ENCODE measurements at places on chromosomes 7 and 10. TPM values are rescaled to one million over a fixed set of nuclear protein-coding genes. Genes with fewer than 3 reads are reported as not detected.

- no peak for DNase-seq
Observed at GRCh38 chr10:34087095-34087418, 728.0 kb downstream of the PARD3 start.

- no peak for DNase-seq
Observed at GRCh38 chr7:124996778-124997177, 67.2 kb upstream of the POT1 start.

GRCh38 chr7:20114468-20114867 lies 102.7 kb downstream of the MACC1 start:
- no peak for DNase-seq

GRCh38 chr7:50792342-50793119 lies 9.8 kb upstream of the GRB10 start:
- peak; percentile 19 for DNase-seq

DNA sequence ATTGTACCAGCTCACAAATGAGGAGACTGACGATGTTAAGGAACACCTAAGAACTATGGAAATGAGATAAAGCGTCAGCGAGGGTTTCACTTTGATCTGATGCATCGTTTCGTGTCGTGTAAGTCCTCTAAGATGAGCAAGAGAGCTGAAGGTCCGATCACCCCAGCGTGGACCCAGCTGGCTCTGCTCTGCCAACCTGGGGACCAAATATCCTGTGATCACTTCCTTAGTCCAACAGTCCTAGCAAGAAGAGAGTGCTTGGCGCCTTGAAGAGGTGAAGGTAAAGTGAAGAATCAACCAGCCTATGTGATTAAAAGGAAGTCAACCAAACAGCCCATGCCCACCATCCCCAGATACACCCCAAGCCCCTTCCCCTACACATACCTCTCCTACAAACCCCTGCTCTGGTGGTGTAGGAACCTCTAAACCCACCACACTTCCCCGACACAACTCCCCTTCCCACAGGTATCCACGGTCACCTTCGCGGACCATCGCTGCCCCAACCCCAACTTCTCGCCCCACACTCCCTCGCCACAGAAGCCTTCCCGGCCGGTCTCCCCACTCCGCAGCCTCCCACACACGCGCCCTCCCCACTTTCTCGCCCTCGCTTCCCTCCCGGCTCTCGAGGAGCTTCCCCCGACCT lies 722 bp downstream of the UPF2 start:
- DNase-seq: peak; percentile 24

DNA sequence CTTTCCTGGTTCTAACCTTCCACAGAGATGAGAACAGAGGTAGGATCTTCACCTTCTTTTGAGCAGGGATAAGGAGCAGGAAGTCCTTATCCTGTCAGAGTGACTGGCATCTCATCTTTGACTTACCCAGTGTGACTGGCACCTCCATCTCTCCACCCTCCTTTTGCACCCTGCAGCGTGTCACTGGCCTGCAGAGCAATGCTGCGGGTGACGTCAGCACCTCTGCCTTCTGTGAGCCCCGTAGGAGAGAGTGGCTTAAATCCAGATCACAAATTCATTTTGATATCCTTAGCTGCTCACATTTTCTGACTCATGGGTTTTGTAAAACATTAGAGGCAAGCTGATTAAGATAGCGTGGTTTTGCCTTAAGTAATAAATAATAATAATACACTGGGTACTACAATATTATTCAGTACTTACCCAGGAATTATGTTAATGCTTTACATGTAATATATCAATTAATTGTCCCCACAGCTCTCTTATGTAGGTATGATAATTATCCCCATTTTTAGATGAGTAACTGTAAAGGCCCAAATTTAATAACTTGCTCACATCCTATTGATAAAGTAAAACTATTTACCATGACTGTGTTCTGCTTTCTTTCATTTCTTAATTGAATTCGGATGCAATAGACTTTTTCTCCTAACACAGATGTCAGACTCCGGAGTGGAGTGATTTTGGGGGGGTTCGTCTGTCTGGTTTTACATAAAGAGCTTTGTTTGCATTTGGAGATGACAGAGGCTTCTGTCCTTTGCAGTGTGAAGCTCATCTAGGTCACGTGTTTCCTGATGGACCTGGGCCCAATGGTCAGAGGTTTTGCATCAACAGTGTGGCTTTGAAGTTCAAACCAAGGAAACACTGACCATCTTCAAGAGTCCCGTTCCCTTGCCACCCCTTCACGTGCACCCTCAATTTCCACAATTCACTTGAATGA lies 24.9 kb downstream of the MSRB2 start:
- DNase-seq: no peak

DNA sequence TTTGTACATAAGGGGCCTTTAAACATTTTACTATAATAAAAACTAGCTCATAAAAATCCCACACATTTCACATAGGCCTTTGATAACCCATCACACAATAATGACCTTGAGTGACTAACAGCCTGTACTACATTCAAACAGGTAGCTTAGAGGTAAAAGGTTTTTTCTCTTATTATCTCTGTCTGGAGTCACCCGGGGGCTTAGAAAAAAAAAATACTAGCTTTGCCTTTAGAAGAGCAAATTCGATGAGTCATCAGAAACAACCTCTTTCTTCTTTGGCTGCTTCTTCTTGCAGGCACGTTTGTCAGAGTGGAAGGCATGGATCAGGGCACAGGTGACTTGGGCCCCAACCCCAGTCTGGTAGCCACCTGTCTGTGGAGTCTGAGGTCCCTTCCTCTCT lies 43.4 kb upstream of the ADO start:
- no peak for DNase-seq

DNA sequence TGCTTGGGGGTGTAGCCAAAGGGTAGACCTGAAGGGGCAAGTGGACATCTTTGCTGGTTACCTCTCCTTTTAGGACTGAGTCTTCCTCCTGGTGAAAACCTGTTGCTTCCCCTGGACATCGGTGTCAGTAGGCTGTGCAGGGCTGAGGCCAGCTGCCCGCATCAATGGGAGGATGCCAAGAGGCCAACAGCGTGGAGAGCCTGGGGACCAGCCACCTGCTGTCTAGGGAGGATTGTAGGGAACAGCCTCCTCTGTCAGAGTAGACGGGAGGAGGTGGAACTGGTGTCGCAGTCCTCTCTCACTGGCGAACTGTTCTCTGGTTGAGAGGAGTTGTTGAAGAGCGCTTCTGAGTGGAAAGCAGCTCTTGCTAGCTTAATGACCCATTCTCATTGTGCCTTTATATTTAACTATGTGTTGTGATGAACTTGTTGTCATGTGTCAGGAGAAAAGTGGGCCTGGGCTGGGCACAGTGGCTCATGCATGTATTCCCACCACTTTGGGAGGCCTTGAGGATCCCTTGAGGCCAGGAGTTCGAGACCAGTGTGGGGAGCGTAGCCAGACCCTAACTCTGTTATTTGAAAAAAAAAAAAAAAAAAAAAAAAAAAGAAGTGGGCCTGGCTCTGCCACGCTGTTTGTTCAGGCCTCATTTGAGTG lies 1.8 kb downstream of the SUFU start:
- peak; percentile 69 for DNase-seq

DNA sequence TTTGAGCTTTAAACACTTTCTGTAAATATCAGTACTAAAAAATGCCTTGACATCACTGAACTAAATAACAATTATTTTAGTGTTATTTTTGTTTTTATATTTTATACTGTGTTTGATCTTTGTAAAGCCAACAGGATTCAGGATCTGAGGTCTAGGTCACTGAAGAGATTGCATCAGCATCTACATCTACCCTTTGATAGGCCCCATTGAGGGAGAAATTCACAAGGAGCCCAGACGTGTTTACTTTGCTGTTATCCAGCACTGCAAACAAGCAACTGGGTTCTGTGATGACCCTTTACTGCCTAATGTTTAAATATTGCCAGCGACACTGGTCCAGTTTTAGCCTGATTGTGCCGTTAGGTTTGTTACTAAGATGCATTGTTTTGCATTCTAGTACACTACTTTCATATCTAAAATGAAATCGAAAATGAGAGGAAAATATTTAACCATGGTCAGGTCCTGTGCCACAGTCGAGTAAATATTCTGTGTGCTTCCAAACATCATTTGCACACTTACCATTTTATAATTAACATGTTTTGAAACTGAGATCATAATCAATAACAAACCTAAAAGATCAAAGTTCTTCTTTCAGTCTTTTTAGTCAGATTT lies 48.7 kb downstream of the SP8 start:
- DNase-seq: no peak

DNA sequence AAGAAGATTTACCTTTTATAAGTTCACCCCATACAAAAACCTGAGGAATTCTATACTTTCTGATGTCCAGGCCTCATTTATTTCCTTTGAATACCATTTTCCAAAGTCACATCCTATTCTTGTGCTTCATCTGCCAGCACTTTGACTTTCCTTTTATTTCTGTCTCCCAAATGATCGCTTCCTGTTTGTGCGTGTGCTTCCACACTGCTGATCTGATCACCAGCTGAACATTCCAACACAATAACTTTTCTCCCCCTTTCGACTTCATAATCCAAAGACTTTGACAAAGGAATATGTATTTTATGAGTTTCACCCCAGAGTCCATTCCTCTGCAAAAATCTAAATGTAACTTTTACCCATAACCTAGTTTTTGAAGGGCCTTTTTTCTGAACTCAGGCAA lies 3.1 kb downstream of the ELAPOR2 start:
- DNase-seq: no peak

GRCh38 chr7:12518920-12519681 lies 51.4 kb upstream of the SCIN start:
- DNase-seq: no peak

- no peak for DNase-seq
Observed at GRCh38 chr7:117350027-117350426, 27.2 kb upstream of the WNT2 start.

- DNase-seq: no peak
Observed at GRCh38 chr7:135257790-135258189, 24.2 kb downstream of the STRA8 start.

DNA sequence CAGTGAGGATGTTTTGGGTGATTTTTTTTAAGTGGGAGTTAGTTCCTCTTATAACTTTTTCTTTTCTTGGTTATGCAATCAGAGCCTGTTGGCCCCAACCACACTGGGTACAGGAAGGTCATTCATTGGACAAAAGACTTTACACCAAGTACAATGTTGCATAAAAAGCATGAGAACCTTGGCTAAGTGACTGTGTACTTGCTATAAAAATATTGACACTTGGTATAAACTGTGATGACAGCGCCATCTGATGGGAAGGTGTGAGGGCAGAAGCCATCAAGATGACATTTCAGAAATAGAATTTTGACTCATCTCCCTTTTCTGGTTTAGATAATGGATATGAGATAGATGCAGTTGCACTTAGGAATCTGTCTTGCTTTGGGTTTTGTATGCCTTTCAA lies 126.4 kb upstream of the CCDC6 start:
- DNase-seq: peak; percentile 45

Gene RELN
- total RNA-seq: 25.4 TPM

Gene RNF32
- 3.1 TPM for total RNA-seq

Gene SLC16A12
- 137 TPM for total RNA-seq

Gene MOGAT3
- not detected for total RNA-seq

Gene BAIAP2L1
- total RNA-seq: 15.3 TPM

Gene AOC1
- 0.71 TPM for total RNA-seq

All from thyroid gland (tissue), 4 donors.